Hematopoietic multipotent progenitor cell treated with erythropoietin and hydrocortisone succinate and interleukin-3 and kit ligand, for 15 days (in vitro differentiated cells): ENCODE measurements at places on chromosomes 11 and 22.
A peak's percentile ranks its signal among the peaks of the same experiment; 100 is the strongest.

DNA sequence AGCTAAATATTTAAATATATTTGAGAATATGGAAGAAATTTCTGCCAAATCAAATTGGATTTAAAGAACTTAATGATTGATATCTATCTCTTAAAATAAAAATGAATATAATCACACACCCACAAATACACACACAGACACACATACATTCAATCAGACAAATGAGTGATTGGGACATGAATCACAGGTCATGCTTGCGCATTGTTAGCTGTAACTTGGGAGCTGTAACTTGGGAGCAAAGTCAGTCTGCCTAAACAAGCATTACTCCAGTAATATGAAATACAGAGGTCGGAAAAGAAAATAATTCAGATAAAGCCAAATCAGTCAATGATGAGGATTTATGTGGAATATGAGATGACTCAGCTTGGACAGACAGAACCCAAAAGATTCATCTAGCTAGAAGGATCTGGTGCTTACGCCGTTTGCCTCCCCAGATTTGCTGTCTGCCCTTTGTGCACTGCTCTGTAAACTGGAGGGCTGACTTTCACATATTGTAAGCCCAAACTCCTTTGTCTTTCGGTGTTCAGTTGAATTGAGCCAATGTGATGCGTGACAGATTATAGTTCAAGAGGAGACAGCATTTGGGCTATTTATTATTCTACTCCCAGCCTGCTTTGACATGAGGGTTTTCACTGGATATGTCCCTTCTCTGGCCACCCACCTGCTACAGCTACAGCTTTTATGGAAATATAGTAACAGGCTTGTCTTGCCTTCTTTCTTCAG, 1.6 kb downstream of the OR56B1 start:
- DNase-seq = no peak

DNA sequence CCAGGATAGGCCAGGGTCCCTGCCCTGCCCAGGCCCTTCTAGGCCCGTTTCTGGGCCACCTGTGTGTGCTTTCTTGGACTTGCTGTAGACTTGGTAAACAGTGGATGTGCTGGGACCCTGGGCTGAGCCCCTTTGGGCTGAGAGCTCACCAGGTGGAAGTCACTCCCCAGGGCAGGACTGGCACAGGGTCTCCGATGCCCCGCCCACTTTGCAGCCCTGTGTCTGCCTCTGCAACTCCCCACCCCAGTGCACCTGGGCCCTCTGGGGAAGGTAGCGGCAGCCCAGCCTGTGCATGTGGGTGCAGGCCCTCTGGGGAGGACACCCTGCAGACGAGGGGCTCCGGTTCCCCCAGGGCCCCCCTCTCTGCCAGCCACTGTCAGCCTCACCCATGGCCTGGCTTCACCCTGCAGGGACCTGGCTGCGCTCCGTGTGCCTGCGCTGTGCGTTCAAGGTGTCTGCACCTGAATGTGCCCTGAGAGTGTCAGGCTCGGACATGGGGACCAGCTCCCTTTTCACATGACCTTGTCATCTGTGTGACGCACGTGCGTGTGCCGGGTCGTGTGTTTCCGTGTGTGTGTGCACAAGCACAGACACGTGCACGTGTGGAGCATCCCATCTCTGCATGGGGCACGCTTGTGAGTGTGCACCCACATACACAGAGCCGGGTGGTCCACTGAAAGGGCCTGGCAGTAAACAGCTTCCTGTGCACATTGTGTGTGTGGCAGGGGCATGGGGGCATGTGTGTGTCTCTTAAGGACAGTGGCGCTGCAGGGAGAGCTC, 118.5 kb downstream of the KCNQ1OT1 start:
- no peak for DNase-seq

DNA sequence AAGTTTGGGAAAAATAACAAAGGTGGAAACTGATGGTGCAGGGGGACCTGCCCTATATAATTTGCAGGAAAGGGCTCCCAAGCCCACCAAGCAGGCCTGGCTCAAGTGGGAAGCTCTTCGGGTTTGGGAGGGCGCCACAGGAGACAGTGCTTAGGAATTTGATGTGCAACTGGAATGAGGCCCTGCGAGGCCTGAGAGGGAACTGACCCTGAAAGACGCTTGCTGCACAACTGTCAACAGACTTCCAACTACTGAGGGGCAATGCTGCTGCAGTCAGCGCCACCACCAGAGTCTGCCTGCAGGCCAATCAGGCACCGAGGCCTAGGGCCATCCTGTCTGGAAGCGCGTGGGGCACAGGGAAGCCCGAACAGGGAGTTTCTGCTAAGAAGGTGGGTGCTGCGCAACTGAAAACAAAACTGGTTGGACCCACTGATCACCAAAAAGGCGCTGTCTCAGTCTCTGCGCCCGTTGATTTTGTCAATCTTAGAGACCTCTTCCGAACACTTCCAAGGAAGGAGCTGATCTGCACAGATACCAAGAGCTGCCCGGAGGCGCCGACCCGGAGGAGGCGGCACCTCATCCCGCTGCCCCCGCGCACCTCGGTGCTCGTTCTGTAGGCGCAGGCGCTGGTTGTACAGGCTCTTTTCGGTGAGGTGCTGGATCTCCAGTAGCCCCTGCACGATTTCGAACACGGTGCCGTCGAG, 667 bp downstream of the DGCR6L start:
- DNase-seq = no peak

GRCh38 chr11:95306801-95307200, 75.8 kb upstream of the SESN3 start:
- DNase-seq = no peak

- no peak for DNase-seq
Observed at GRCh38 chr11:103183981-103184611, 74.9 kb downstream of the DYNC2H1 start.

- DNase-seq = no peak
Observed at GRCh38 chr11:27300974-27301373, 62.0 kb downstream of the CCDC34 start.

- no peak for DNase-seq
Observed at GRCh38 chr22:35523167-35523947, 17.3 kb upstream of the RASD2 start.

- DNase-seq = no peak
Observed at GRCh38 chr11:17790453-17790852, 55.9 kb downstream of the KCNC1 start.

DNA sequence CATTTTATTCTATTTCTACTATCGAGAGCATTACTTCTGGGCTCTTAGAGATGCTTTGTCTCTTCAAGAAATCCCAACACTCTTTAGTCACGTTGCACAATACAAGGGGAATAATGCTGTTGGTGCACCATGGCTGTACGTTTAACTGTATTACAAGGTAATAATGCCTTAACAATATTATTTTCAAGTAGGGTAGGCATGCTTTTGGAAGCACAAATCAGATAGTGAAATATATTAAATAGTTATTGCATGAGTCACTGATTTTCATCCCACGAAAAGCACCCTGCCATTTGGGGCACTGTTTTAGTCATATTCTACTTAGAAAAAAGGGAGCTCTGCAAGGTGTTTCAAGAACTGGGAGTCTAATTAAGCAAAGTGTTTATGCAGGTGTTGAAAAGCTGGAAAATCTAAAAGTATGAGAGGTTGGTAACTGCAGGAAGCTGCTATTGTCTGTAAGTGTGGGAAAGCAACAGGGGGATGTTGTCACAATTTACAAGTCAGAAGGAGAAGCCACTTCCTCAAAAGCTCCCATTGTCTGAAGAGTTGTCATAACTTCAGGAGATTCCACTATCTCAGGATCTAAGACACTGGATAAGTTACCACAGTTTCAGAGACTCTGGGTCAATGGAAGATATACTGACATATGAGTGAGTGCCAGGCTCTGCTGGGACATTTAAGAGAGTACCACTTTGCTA, 218.2 kb downstream of the JRKL start:
- DNase-seq = no peak

GRCh38 chr11:34585735-34586487, 35.0 kb upstream of the EHF start:
- peak; percentile 28 for DNase-seq

- no peak for DNase-seq
Observed at GRCh38 chr11:133898770-133899115, 53.4 kb upstream of the SPATA19 start.

DNA sequence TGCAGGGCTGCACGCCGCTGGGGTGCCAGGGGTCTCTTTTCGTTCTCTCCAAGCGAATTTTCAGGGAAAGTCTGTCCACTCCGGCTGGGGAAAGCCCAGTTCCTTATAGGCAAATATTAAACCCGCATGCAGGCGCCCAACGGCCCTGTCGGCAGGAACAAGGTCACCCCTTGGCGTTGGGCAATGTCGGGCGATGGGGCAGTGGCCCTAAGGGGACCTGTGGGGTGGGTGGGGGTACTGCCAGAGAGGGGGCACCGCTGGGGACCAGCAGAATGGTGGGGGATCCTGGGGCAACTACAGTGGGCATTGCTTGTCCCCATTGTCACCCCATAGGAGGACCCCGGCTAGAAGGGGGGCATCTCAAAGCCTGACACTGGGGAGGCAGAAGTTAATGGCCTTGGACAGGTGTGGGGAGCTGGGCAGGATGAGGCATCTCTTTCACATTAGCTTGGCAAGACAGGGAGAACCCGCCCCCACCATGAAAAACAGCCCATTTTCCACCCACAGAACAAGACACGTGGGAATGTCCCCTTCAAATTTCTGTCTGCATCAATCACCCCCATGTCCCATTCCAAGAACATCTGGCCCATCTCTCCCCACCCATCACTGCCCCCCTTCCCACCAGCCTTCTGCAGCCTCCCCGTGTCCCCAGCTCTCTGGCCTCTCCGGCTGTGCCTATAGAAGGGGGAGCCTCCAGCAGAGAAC, 5.5 kb upstream of the IGF2 start:
- DNase-seq = no peak

- DNase-seq = no peak
Observed at GRCh38 chr11:122897606-122898210, 15.1 kb downstream of the JHY start.

DNA sequence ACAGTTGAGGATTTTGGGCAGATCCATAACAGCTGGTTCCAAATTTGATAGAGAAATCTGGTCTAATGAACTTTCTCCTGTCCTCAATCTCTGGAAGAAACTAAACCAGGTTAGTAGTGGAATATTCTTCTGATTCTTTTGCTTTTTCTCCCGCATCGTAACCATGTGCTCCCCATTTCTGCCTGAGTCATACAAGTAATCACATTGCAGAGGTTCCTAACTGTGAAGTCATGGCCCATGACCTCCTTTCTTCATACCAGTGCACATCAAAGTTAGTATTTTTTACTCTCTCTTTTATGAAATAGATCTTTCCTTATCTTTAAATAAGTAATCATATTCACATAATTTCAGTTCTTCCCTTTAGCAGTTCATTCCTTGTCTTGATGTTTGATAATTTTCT, 249.0 kb downstream of the DYNC2H1 start:
- no peak for DNase-seq

GRCh38 chr11:16958833-16959232, 55.4 kb downstream of the PLEKHA7 start:
- no peak for DNase-seq

DNA sequence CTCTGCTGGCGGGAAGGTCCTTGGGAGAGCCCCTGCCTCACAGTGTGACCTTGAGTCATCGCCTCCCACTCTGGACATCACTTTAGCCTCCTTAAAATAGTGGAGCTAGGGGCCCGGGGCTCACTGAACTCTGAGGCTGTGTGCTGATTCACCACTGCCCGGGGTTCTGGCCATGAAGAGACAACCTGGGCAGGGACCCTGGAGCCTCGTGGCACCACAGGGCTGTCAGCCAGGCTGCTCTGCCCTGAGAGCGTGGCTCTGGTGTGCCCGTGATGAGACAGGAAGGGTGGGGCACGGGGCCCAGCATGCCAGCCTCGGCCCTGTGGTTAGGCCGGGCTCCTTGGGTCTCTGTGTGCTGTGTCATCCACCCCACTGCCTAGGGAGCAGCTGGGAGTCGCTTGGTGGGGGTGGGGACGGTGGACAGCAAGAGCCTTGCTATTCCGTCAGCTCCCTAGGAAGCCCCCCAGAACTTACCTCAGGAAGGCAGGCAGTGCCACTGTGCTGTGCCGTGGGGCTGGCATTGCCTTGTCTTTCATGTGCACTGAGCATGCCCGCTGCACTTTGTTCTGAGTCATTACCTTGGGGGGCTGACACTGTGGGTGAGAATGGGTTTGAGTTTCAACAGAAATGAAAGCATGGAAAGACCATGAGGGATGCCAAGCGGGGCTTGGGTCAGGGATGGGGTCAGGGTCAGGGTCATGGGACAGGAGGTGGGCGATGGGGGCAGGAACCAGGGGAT, 31.7 kb downstream of the TPCN2 start:
- DNase-seq = peak; percentile 60

DNA sequence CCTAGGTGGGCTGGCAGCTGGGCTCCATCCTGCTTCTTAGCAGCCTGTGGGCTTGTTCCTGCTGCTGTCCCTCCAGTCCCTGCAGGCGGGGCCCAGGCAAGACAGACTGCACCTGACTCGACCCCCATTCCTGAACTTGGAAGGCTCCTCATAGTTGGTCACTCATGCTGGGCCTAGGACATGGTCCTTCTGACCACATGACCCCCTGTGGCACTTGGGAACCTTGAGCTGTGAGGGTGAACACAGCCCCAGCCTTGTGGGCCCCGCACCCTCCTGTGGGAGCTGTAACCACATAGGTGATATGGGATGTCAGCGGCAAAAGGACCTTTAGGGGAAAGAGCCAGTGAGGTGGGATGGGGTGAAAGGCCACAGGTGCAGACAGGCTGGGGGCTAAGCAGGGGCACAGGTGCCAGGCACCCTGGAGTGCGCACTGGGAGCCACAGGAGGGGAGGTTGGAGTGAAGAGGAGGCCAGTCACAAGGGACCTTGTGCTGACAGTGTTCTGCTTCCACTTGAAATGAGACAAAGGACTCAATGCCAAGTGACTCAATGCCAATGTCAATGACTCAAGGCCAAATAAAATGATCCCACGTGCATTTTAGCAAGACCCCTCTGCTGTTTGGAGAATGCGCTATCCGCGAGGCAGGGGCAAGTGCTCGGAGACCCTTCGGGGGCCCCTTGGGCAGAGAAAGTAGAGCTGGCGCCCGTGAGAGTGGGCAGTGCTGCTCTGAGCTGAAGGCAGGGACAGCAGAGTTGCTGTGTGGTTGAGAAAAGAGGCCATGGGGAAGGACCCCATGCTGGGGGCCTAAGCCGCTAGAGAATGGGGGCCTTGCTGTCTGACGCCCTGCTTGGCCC, 90.7 kb downstream of the MORC2 start:
- DNase-seq = no peak

DNA sequence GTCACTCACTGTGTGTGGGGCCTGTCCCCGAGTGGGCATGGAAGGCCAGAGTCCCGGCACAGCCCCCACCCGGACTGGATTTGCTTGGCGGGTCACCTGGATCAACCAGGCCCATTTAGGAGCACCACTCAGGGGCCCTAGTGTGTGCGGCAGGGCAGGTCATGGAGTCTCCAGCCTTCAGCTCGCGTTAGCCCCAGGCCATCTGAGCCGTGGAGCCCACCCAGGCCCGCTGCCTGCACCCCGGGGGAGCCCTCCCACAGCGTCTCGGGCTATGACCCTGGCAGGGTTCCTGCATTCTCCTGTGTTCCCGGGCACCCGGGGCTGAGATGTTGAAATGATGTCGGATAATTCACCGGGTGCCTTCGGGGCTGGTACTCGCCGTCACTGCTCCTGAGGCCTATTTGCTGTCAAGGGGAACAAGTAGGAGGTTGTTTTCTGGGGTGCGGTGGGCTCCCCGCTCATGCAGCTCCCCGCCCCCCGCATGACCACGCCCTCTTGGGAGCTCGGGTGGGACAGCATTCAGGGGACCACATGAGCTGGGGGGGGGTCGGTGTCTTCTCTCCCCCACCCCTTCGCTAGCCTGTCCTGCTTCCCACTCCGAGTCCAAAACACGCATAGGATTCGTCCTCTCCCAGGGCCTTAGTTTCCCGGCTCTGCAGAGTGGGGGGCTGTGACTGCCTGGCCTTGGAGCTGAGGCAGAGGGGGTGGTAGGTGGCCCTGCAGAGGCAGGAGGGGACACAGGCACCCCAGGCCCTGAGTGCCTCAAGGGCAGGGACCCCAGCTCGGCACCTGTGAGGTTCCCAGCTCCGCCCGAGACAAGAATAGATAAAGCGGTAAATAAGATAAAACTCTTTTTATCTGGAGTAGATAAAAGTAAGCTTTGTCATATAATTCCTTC, 77.2 kb downstream of the KCNQ1 start:
- DNase-seq = no peak
